ENCODE measurements at places on chromosomes 1 and 21. TPM values are rescaled to one million over a fixed set of nuclear protein-coding genes. Genes with fewer than 3 reads are reported as not detected.

Gene HES2
- total RNA-seq = not detected

Gene GPR25
- total RNA-seq = not detected

Gene PLCH2
- 0.11 TPM for total RNA-seq

Gene MROH7
- total RNA-seq = not detected

Gene PCSK9
- not detected for total RNA-seq

Gene FYB2
- not detected for total RNA-seq

Gene KCNE2
- total RNA-seq = not detected

Gene PRR9
- not detected for total RNA-seq

Gene S100A8
- not detected for total RNA-seq

Gene RGL1
- total RNA-seq = 1.0 TPM

Gene OR2T29
- total RNA-seq = not detected

Gene LZIC
- total RNA-seq = 28.8 TPM

Data from Karpas-422 (cell line).